GM20000 (cell line): ENCODE measurements at places on chromosomes 16 and 17.
A peak's percentile ranks its signal among the peaks of the same experiment; 100 is the strongest.

DNA sequence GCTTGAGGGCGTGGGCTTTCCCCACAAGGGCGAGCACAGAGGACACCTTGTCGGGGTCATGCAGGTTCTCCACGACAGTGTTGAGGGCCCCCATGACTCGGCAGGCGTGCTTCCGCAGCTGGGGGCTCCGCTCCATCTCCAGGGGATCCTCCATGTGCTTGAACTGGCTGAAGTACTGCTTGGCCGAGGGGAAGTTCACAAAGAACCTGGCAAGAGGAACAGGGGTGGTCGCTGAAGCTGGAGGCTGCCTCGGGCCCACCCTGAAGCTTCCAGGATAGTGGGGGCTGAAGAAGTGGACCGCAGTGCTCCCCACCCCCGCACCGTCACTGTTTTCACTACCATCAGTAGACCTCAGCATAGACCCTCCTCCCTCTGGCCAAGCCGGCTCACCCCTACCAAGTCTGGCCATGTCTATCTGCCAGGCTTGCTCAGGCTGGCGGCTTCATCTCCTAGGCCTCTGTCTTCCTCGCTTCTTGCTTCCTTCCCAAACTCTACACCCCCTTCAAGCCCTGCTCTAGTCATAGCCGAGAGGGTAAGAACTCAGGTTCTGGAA is 5.9 kb downstream of the CYGB start:
- DNase-seq = no peak

DNA sequence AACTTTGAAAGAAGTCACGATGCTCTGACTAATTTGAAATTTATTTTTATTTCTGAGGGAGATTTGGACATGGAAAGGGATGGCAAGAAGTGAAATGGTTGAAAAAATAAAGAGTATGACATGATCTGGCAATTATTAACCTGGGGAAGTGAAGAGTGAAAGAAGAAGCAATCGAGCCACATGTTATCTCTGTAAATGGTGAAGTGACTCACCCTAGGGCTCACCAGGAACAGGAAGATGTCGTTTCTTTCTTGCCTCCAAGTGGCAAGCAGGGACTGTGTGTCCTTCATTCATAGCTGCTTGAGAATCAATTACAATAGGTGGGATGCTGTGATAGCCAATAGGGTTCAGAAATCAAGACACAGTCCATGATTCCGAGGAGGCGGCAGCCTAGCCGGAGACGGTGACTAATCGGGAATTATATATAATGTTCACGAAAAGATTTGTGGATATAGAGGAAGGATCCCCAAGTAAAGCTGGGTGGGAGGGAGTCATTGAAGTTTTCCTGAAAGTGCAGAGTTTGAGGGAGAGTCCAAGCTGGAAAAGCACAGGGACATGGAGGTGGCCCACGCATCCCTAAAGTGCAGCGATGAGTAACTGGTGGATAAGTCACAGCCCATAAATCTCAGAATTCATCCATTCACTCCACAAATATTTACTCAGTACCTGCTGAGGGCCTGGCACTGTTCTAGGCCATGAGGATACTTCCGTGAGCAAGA is 18.2 kb upstream of the KRT20 start:
- DNase-seq = peak; percentile 34

GRCh38 chr17:39208136-39208535 is 8.1 kb downstream of the RPL19 start:
- DNase-seq = no peak

DNA sequence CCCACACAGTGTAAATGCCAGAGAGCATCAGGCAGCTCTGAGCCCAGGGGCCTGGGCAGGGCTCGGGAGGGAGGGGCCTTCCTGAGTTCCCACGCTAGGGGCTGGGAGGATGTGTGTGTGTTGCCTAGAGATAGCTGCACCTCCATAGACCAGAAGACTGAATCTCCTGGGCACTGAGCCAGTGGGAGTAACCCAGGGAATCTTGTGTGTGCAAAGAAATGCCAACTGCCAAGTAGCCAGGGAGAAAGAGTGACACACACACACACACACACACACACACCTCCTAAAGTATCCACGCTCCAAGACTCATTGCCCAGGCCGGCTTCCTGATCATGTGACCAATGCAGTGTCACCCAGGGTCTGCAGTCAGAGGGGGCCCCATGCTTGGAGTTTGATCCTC is 166.2 kb upstream of the RPL38 start:
- DNase-seq = no peak

DNA sequence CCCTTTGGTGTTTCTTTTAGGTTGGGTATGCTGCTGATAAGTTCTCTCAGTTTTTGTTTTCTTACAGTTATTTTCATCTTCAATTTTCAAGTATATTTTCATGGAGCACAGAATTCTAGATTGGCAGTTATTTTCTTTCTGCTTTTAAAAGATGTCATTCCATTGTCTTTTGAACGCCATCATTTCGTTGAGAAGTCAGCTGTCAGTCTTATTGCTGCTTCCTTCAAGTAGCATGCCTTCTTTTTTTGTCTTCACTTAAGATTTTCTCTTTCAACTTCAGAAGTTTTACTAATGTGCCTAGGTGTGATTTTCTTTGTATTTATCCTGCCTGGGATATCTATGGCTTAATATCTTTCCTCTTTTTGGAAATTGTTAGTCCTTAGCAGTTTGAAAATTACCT is 262.2 kb upstream of the PMFBP1 start:
- no peak for DNase-seq

DNA sequence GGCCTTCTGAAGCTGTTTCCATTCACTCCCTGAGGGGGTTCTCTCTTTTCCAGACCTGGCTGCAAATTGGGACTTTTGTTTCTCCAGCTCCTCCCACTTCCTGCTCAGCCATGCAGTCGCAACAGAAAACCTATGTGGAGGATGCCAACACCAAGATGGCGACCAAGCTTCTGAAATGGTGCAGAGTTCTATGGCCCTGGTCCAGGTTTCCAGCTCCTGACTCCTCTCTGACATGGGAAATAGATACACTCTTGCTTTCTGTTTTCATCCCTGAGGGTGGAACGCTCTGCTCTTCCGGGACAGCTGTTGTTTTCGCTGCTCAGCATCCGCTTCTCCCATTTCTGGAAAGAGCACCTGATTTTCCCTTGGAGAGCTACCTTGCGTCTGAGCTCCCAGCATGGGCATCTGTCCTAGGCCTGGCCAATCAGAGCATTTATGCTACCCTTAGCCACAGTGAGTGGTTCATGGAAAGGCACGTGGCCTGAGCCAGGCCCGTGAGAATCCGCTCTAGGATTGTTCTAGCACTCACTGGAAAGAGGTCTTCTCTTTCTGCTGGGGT is 8.1 kb downstream of the GPRC5B start:
- no peak for DNase-seq
